Stimulated activated CD4-positive, alpha-beta T cell treated with anti-CD3 and anti-CD28 coated beads, Interleukin-1b, Interleukin-23, amount 100 ng/mL, for 1 hour (primary cell): ENCODE measurements at places on chromosomes 16 and 17.

- DNase-seq: no peak
These were observed 29.9 kb downstream of the KCNJ16 start for GRCh38 chr17:70104791-70105523.

- no peak for DNase-seq
These were observed 33.9 kb downstream of the CYB5D2 start for GRCh38 chr17:4176808-4177472.

DNA sequence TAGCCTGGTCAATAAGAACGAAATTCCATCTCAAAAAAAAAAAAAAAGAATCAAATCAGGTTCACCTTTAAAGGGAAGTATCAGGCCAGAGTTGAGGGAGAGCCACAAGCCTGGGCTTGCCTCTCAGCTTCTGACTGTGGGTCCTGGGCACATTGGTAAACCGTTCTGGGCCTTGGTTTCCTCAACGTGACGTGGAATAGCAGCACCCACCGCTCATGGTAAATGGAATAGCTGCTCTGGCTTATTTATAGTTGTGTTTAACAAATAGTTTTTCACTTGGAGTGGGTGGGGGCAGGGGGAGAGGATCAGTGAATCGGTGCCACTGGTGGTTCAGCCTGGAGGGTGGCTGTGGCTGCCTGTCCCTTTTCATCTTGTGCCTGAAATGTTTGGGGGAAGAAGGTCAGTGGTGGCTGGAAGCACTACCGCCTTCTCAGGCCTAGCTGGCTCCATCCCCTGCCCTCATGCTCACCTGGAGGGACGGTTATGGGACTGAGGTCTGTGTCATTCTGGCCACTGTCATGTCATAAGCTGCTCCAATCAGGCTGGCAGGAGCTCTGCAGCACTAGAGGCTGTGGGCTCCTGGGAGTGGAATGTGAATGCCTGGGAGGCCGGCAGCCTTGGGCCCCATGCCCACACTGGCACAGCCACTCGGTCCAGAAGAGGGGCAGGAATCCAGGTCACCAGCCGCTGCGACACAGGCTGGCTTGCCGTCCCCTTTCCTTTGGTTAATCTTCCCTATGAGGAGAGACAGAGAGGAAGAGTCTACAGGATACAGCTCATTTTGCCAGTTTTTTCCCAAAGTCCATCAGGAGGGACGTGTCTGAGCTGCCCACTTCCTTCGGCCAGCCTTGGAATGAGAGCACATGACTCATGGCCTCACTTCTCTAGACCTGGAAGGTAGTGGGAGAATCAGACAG, 27.0 kb downstream of the CCR7 start:
- DNase-seq: no peak

DNA sequence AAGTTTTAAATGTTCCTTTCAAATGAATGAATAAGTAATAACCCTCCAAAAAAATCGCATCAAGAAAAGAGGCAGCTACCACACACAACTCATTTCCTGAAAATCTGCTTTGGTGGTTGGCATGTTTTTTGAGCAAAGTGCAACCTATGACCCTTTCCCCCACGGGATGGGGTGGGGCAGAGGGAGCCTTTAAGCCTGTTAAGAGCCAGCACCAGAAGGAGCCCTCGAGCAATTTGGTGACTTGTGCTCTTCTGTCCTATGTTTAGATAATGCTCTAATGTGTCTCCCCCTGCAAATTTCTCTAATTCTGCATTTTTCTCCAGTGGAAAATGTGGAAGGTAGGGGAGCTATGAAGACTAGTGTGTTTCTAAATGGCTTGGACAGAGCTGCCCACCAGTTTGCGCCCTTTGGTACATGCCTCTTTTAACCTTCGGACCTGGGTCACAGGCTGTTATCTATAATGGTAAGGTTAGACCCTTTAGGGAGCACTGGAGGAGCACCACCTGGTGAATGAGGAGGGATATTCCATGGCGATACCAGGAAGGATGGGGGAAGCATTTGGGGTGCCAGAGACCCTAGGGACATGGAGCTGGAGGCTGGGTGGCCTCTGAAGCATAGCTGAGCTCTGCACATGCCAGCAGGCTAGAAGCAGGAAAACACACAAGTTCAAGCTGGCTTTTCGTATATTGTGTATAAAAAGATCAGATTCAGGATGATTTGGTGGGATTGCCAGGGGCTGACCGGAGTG, 1.6 kb downstream of the PYCARD start:
- DNase-seq: peak; percentile 19

GRCh38 chr17:75752802-75753513, 12.0 kb downstream of the GALK1 start:
- no peak for DNase-seq

GRCh38 chr17:77581480-77581879, 377.0 kb upstream of the TNRC6C start:
- no peak for DNase-seq

- DNase-seq: no peak
These were observed 236.4 kb downstream of the PRKCA start for GRCh38 chr17:66538776-66539175.

DNA sequence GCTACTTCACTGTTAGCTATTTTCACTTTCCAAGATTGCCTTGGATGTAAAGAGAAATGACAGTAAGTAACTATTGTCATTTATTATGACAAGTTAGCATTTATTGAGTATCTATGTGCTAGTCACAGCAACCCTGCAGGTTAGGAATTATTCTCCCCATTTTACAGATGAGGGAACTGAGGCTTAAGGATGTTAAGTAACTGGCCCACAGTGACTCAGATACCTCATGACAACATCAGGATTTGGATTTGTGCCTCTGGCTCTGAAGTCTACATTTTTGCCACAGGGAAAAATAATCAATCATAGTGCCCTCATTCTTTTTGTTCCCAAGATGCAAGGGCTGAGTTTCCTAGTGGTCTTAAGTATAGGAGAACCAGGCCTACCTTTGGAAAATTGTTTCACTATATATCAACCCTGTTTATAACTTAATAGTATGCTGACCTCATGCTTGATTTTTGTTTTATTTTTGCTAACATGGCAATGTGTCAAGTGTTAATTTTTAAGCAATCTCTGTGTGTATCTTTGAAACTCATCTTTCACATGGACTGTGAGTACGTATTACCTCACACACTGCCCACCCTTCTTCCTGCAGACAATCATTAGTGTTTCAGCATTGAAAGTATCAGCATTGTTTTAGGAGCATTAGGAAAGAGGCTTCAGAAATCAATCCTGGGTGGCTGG, 105.0 kb downstream of the TANGO6 start:
- DNase-seq: no peak

- DNase-seq: no peak
These were observed 7.2 kb upstream of the SLC52A1 start for GRCh38 chr17:5042157-5043022.

DNA sequence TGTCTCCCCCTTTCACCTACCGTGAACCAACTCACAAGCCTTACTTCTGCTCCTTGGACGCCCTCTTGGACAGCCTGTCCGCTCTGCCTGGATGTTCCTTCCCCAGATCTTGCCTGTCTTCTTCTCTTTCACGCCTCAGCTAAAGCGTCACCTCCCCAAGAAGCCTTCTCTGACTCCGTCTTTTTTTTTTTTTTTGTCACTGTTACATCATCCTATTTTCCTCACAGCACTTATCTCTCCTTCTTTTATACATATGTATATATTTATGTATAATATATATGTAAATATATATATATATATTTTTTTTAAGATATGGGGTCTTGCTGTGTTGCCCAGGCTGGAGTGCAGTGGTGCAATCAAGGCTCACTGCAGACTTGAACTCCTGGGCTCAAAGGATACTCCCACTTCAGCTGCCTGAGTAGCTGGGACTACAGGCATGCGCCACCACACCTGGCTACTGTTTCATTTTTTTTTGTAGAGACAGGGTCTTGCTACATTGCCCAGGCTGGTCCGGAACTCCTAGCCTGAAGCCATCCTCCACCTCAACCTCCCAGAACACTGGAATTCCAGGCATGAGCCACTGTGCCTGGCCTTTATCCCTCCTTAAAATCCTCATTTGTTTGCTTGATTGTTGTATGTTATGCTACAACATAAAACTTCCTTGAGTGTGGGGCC, 16.5 kb upstream of the AKTIP start:
- DNase-seq: no peak

DNA sequence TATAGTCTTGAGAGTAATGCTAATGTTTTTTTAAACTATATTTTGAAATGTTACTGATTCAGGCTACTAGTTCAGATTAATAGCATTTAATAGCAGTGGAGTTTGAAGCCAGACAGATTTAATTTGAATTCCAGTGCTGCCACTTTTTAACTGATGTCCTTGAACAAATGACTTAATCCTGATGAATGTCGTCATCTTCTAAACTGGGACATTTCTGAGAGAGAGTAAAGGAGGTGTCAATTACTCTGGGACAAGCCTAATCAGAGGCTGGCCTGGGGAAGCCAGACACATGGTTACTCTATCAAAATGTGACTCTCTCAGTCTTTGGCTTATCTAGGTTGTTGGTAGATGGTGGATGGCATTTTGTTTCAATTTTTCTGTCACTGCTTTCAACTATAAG, 246.7 kb downstream of the HS3ST3A1 start:
- DNase-seq: no peak

DNA sequence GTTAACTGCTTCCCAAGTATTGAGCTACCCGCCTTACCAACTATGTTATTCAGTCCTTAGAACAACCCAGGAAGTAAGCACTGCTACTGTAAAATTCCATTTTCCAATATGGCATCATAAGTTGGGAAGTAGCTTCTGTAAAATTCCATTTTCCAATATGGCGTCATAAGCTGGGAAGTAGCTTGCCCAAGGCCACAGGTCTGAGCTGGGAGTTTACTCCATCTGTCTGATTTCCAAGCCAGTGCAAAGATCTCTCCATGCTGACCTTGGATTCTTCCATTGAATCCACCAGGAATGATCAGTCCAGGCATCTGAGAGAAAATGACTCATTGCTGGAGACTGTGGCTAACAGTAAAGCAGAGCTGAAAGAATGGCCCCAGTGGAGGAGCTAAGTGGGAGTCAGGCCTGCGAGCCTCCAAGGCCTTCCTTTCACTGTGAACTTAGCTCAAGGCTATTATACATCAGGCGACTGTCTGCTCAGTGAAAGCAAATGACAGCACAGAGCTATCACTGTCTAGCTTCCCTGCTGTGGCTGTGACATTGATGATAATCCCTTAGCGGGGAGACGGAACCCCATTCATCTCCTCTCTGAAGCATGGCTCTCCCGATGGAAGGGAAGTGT, 430.4 kb downstream of the HAPSTR1 start:
- no peak for DNase-seq

GRCh38 chr17:27329146-27329805, 35.4 kb downstream of the WSB1 start:
- DNase-seq: no peak

- no peak for DNase-seq
These were observed 6.6 kb downstream of the HSD11B2 start for GRCh38 chr16:67437513-67437912.

GRCh38 chr16:58280846-58281301, 14.0 kb downstream of the PRSS54 start:
- no peak for DNase-seq

DNA sequence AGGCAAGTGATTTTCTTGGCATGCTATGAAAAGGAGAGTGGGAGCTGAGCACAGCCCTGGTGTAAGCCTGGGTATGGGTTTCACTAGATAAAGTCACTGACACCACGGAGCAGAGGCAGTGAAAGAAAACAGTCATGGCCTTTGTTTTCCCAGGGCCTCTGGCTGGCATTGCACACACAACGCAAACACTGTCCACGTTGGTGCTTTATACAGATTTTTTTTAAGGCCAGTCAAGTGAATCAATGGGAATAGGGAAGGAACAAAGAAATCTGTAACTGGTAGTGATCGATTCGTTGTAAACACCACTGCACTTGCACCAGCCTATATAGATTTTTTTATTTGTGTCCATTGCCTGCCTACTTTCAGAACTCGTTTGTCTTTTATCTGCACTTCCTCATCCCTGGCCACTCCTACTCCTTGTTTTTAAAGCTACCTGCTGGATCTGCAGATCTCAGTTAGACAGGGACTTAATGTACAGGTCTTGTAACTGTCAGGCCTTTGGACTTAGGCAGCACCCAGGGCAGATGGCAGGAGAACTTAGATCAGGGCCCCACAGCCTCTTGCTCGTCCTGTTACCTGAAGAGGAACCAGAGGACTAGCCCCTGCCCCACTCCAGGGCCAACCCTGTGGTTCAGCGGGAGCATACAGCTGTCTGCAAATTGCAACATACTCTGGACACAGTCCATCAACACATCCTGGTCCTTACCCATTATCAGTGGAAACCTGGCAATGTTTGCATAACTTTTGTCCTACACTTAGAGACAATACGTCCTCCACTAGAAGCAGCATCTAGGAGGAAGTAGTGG, 10.6 kb upstream of the TMIGD1 start:
- no peak for DNase-seq

- DNase-seq: no peak
These were observed 3.3 kb upstream of the AXIN2 start for GRCh38 chr17:65564793-65565192.

DNA sequence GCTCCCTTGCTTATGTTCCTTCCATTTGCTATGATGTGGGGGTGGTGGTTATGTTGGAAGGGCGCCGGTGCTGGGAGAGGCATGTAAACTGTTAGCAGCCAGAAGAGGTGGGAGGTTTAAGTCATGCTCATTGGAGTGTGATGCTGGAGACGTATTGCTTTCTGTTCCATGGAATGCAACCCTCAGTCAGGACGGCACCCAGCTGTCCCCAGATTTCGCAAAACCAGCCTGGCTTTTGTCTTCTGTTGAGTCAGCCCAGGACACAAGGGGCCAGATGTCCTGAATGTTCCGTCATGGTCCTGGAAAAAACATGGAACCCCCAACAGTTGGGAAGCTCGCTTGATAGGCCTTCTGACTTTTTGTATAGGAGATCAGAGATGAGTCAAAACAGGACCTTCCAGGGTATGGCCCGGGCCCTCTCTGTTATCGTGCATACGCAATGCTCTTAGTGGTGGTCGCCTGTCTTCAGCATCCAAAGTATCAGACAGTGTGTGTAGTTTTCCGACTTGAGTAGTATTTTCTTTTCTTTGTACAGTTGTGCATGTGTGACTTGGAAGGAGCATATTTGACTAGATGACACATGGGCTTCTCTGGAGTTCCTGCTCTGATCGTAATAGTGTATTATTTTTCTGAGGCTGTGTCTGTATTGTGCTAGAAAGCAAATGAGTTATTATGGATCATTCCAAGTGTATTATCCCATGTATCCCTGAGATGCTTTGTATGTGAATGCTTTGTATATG, 201.9 kb downstream of the SNX29 start:
- no peak for DNase-seq

DNA sequence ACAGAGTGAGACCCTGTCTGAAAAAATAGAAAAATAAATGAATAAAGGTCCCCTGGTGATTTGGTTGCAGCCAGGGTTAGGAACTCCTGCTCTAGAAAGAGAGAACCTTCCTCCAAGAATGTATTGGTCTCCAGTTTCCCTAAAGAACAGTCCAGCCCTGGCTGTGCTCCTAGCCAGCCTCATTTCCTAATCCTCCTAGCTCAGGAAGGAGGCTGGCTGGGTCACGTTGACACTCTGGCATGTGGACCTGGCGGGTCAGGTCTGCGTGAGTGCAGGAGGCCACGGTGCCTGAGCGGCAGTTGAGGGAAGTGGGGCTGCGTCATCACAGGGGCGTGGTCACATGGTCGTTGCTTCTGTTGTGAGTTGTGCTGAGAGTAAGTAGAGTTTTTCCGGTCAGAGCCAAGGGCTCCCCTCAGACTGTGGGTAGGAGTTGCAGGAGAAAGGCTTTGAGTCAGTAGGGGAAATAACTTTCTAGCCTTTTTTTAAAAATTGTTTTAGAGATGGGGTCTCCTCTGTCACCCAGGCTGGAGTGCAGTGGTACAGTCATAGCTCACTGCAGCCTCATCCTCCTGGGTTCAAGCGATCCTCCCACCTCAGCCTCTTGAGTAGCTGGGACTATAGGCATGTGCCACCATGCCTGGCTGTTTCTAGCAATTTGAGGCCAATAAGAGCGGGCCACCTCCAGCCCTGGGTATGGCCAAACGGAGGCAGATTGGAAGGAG, 194.0 kb upstream of the CIBAR2 start:
- DNase-seq: peak; percentile 22
